Inflammatory macrophage treated with lipopolysaccharide for 1 hour (primary cell): ENCODE measurements at places on chromosomes 3 and 15.

DNA sequence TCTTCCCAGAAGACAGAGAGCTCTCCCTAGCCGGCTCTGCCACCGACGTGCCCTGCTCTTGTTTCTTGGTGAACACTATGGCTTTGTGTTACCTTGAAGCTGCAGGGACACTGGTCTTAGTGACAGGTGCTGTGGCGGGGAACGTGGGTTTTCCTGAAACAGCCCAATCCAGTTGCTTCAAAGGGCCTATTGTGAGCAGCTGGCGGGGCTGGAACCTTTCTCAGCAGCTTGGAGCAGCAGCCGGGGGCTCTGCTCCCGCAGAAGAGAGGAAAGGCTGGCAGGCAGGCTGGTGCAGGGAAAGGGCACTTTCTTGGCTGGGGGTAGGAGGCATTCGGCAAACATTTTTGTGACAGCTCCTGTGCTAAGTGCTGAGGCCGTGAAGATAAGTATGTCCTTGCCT is 12.8 kb downstream of the MYZAP start:
- DNase-seq = no peak

DNA sequence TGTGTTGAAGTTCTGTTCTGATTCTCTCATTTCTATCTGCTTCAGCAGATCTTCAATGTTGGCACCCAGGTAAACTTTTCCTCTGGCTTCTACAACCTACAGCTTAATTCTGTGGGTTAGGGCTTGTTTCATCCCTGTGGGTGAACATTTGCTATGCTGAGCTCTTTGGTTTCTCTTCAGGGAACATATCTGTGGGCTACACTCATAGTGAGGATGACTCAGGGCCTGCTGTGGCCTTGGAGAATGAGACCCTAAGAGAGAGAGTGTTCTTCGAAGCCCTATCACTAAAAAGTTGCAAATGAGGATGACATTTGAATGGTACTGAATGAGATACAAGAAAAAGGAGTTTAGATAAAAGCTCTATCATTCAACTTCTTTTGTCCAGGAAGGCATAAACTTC is 346.2 kb upstream of the CBLB start:
- DNase-seq = no peak

- DNase-seq = no peak
These were observed 109.6 kb upstream of the PHLDB2 start for GRCh38 chr3:111749171-111750170.

GRCh38 chr15:78065973-78066946 is 11.3 kb downstream of the TBC1D2B start:
- DNase-seq = no peak

DNA sequence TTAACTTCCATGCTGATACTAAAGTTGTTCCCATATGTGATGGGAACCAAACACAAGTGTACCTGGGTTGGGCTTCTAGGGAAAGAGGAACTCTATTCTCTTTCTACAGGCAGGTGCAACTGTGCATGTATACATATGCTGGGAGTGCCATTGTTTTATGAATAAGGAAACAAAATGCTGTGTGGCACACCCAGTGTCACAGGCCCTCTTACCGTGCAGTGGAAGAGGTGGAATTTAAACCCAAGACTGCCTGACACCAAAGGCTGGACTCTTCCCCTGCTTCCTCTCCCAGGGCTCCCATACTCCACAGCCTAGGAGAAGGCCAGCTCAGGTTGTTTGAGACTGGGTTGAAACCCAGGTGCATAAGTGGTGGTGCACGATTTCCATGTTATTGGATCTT is 1.9 kb upstream of the FETUB start:
- DNase-seq = no peak

- DNase-seq = no peak
These were observed 9.1 kb upstream of the ISL2 start for GRCh38 chr15:76327191-76328105.

DNA sequence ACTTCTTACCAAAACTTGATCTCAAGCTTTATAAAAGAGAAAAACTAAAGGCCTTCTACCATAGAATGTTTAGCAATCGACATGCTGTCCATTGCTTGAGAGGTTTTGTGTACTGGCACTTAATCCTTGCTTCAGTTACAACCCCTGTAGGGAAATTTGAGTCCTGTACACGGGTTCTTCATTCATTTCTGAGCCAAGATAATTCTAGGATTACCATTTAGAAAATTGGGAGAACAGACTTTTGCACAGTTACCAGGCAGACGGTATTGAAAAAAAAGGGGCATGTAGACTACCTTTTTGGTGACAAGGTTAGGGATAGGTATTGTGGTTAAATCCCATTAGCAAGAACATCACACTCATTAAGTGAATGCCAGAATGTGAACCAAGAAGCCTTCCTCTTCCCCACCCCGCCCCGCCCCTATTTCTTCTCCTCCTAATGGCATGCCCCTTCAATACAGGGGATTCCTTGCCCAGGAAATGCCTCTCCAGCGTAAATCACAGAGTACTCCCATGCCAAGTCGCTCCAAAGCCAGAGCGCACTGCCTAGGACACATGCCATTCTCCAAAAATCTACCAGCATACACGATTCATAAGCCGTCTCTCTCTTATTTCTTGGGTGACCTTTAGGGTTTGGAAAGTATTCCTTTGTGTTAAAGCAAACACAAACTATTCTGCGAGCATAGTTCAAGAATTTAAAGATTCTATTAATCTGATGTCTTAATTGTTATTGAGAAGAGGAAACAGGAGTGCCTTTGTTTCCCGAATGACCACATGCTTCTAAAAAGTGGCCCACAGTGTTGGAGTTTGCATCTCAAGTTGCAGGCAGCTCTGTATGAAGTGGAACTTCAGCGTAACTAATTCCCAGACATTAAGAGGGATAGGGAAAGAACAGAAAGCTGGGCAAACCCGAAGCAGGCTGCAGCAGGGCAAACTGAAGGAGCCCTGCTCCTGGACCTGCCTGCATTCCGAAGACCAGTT is 164.0 kb upstream of the NR2F2 start:
- no peak for DNase-seq

- no peak for DNase-seq
These were observed 314.3 kb downstream of the CHST2 start for GRCh38 chr3:143433787-143434378.

GRCh38 chr3:156226676-156227420 is 106.5 kb downstream of the KCNAB1 start:
- DNase-seq = no peak

GRCh38 chr15:70127288-70127746 is 29.6 kb upstream of the TLE3 start:
- DNase-seq = peak; percentile 37

DNA sequence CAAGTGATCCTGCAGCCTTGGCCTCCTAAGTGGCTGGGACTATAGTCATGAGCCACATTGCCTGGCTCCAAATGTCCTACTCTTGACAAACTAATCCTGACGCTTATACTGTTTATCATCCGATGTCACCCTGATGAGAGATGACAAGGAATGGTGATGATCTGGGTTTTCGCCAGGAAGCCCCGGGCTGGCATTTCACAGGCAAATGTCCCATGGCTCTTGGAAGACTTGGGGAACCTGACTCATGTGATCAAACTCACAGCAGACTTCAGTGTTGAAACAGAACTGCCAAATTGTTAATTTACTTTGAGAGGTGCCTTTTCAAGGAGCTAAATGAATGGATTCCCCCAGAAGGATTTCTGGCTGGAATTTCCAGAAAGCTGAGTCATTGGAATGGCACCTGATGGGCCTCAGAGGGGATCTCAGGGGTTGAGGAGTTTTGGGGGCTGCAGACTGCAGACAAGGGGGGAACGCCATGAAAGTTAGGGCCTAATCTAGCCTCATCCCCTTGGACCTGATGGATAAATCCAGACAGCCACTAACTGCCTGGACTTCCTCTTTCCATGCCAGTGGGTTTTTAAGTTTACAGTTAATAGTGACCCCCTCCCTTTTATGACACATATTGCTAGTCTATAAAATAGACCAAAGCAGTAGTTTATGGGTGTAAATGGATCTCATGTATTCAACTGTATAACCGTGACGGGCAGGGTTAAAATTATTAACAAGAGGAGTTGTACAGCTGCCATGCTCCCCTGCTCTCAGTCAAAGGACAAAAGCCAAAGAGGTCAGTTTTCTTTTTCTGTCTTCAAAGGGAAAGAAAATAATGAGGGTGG is 146.6 kb downstream of the CHSY1 start:
- DNase-seq = peak; percentile 57

DNA sequence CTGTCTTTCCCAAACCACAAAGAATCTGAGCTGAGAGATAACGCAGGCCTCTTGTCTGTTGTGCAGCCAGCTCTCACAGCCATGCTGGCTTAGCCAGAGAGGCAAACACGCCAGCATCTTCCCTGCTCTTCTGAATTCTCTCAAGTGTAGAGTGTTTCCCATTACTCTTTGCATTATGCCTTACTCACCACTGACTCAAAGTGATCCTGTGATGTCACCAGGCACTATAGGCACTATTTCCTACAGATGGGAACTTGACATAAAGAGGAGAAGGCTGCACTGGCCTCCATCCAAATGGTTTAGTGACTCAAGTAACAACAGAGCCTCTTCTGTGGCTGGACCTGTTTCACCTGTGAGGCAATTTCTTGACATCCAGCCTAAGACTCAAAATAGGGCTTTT is 44.4 kb downstream of the PDZRN3 start:
- no peak for DNase-seq

- DNase-seq = no peak
These were observed 174.2 kb upstream of the ATP10A start for GRCh38 chr15:26037369-26037768.

DNA sequence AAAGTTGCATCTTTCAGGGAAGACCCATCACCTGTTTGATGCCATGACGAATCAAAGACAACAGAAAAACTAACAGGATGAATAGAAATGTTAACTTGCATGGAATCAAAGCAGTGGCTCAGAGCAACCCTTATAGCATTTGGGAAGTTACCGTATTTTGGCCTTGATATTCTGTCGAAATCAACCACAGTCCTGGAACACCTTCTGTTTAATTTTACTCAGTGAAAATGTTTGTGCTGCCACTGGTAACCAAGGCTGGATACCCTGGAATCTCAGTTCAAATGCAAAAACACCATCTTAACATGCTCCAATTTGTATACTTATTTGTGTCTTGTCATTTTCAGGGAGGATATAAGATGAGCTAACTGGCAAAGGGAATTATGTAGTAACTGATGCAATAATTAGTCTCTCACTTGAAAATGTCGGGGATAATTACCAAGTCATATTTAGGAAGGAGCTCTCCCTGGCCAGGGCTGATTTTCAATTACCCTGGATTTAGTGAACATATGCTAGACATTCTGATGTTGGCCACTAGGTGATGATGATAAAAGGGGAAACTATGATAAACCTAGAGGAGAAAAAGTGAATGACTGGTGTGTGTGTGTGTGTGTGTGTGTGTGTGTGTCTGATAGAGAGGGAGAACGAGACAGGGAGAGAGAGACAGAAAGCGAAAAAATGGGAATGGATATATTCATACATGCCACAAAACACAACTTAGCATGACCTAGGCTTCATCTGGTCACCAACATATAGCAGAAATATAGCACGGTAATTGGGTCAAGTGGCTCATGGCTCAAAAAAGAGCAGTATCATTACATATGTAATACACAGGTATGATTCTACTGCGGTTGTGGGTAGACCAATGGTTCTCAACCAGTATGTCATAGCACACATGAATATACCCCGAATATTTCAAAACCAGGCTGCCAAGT is 19.0 kb upstream of the PRICKLE2 start:
- no peak for DNase-seq

- DNase-seq = no peak
These were observed 11.2 kb downstream of the LCMT2 start for GRCh38 chr15:43318990-43319771.

DNA sequence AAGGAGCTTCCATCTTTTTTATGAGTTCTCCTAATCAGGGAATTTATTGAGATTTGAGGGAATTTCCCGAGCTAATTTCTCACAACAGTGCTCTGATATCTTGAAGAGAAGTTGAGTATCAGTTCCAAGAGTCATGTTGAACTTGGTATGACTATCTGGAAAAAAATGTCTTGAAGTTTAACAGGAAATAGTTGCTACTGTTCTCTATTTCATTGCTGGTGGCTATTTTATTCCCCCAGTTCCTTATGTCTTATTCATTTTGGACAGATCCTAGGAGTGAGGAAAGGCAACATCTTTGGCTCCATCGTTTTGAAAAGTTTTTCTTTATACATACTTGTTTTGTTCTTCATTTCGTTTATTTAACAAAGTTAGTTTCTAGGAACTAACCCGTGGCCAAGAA is 307.8 kb upstream of the AGTR1 start:
- DNase-seq = no peak

DNA sequence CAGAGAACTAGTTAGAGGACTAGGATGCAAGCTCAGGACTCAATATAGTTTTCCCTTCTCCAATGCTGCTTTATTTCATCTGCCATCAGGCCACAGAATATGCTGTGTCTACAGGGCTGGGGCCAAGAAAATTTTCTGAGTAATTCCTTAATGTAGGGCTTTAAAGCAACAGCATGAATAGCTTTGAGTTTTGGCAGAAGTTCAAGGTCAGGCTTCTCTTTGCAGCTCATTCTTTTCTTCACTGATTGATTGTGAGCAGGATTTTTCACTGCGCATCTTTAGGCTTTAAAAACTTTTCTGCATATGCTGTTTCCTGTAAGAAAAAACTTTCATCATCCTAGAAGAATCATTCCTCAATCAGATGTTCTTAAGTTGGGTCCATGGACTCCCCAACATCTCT is 4.6 kb downstream of the TMEM108 start:
- DNase-seq = no peak

DNA sequence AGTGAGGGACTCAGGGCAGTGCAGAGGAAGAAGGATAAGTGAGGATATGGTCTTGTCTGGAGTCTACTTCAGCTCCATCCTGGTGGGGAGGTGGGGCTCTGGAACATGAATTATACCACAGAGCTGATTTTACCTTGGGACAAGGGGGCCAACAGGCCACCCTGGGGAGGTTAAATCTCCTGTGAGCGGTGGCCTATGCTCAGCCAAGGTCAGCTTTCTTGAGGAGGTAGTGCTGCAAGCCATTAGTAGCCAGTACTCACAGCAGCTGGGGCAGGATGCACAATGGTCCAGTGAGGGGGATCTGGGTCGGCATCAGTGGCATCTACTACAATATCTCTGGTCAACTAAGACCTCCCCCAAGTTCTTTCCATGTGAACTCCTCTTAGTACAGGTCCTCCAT is 49.7 kb downstream of the XYLB start:
- DNase-seq = no peak
